IMR-90 (cell line): ENCODE measurements at places on chromosomes 7 and 10. TPM values are rescaled to one million over a fixed set of nuclear protein-coding genes. Genes with fewer than 3 reads are reported as not detected.

DNA sequence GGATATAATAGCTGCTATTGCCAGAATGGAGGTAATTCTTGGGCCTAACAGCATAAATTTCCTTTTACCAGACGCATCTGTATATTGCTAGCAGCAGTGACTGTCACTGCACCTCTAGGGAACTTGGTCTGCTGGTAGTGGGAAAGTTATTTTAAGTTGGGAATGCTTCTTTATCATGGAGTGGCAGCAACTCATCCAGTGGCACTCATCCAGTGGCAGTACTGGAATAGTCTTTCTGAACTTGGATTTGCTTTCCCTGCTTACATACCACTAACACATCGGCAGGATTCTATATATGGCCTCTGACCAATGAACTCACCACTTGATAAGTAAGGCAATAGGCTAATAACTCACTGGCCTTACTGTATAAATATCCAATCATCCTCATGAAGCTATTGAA is 22.0 kb upstream of the ICA1 start:
- DNase-seq: no peak

- DNase-seq: no peak
Observed at GRCh38 chr10:45532480-45532879, 140.1 kb downstream of the ZFAND4 start.

GRCh38 chr10:129398711-129399141 is 68.3 kb upstream of the MGMT start:
- DNase-seq: no peak

DNA sequence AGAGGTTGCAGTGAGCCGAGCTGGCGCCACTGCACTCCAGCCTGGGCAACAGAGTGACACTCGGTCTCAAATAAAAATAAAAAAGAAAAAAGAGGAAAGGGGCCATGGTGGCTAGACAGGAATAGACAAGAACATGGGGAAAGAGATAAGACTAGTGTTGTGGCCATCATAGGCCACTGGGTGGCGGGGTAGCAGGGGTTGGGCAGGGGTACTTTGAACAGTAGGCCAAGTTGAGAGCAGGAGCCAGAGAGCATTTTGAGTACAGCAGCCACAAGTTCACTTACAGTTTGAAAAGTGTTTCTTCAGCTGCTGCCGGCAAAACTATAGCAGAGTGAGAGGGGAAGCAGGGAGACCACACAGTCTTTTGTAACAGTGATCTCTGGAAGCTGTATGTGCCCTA is 656.0 kb downstream of the CNTNAP2 start:
- no peak for DNase-seq

DNA sequence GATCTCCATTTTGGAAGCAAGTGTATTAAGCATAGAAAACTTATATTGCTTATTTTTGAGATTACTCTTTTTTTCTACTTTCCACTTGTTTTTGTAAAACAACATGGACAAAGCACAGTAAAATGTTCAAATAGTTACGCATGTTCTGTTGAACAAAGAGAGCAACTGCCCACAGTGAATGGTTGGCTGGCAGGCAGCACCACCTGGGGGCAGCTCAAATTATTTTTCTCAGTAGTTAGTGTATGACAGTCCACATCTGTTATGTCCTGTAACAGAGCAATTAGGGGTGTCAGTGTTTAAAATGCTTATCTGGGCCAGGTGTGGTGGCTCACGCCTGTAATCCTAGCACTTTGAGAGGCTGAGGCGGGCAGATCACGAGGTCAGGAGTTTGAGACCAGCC is 46.1 kb upstream of the CACUL1 start:
- no peak for DNase-seq

FAM25A gene
- total RNA-seq: not detected in 2 replicates

ITGA8 gene
- total RNA-seq: under 0.01 TPM in 2 replicates
